ENCODE measurements at places on chromosomes 12 and 14.

- no peak for DNase-seq
Measured at GRCh38 chr14:57761800-57762199, 104.1 kb downstream of the SLC35F4 start.

- no peak for DNase-seq
Measured at GRCh38 chr12:67697967-67698366, 49.4 kb downstream of the DYRK2 start.

GRCh38 chr14:67962215-67962644 is 142.7 kb downstream of the RAD51B start:
- DNase-seq = no peak

DNA sequence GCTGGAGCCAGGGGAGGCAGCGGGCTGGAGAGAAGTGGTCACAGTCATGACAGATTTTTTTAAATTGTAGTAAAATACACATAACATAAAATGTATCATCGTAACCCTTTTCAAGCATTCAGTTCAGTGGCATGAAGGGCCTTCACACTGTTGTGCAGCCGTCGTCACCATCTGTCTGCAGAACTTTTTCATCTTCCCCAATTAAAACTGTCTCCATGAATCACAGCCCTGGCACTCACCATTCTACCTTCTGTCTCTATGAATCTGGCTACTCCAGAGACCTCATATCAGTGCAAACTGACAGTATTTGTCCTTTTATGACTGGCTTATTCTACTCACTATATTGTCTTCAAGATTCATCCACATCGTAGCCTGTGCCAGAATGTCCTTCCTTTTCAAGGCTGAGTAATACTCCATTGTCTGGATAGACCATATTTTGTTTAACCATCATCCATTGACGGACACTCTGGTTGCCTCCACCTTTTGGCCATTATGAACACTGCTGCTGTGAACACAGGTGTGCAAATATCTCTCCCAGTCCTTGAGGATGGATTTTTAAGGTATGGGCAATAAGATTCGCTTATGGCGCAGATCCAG is 91.5 kb upstream of the NCOR2 start:
- no peak for DNase-seq

DNA sequence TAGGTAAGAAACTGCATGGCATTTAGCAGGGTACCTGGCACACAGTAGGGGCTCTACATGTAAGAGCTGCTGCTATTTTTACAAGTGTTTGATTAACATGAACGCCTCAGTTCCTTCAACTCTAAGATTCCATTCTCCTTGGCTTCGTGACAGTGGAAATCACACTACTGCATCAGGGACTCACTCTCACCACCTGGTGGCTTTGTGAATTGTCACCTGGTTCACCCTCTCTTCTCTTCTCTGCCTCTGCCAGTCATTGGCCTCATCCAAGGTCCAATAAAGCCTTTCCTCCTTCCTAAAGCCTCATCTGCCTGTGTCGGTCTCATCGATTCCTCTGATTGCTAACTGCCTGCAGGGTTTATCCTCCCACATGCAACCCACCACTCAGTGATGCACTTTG is 476.4 kb downstream of the VRK1 start:
- DNase-seq = no peak

- DNase-seq = no peak
Measured at GRCh38 chr14:54435500-54435981, 5.6 kb downstream of the CNIH1 start.

- DNase-seq = no peak
Measured at GRCh38 chr12:97097734-97098133, 190.7 kb downstream of the NEDD1 start.

GRCh38 chr12:117091758-117092510 is 7.3 kb downstream of the TESC start:
- DNase-seq = no peak

DNA sequence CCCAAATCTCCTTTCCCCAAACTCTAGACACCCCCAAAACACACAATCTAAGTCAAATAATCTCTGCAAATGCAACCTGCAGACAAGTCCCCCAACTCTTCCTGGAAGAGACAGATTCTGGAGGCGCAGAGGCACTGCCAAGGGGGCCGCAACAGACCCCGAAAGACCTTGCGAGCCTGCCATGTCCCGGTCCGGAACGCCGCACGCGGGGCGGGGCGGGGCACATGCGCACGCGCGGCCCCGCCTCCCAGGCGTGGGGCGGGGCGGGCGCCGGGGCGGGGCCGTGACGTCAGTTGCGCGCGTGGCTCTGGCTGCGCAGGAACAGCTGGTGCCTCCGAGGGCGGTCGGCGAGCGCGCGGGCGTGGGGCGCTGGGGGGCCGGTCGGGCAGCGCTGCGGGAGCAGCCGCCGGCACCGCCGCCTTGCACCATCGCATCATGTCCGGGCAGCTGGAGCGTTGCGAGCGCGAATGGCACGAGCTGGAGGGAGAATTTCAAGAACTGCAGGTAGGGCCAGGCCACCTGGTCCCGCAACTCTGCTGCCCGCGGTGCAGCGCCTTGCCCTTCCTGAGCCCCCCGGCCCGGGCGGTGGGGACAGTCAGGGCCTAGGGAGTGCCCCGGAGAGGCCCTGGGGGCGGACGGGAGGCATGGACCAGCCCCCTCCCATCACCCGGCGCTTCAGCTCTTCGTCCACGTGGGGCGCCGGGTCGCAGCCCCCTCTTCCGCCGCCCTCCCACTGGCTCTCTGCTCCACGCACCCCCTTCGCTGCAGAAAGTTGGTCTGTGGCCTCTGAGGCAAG is at the start of gene TMEM120B:
TSS of gene TMEM120B (plus strand) at position 292 of the 796 bp plus-strand sequence. CDS start at position 436, 144 bp downstream.
- peak; percentile 64 for DNase-seq

- no peak for DNase-seq
Measured at GRCh38 chr14:100159865-100160533, 554 bp upstream of the DEGS2 start.

DNA sequence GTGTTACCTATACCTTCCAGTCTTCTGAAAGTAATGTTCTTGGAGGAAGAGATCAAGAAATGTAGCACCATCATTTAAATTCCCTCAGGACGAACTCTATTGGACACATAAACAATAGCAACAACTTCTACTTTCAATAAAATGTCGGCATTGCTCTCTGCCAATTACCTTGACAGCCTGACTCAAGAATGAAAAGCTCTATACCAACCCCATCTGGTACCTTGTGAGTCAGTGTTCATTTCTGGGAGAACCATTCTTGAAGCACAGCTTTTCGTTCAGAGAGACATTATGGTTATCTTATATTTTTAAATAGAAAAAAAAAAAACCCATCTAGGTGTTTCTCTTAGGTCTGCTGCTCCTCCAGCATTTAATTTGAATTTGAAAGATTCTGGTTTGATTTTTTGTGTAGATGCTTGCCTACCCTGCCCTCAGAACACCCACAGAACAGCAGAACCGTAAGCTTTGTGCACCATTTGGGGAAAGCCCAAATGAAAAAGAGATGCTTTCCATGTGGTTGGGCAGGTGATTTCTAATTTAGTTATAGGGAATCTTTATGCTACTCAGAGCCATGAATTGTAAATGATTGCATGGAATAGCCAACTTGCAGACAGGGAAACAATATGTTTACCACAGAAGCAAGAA is 156.0 kb downstream of the SAMD4A start:
- no peak for DNase-seq

Measured in ELF-1 (cell line).